Fibroblast of gingiva (primary cell): ENCODE measurements at places on chromosomes 7 and 10.
A peak's percentile ranks its signal among the peaks of the same experiment; 100 is the strongest.

- no peak for DNase-seq
These were observed 38.9 kb upstream of the CTBP2 start for GRCh38 chr10:125199270-125199669.

GRCh38 chr10:80518807-80519360 is 18.8 kb upstream of the SH2D4B start:
- DNase-seq, result no peak

- DNase-seq, result peak; percentile 30
These were observed 128.7 kb downstream of the SAMD9 start for GRCh38 chr7:92988941-92989545.

DNA sequence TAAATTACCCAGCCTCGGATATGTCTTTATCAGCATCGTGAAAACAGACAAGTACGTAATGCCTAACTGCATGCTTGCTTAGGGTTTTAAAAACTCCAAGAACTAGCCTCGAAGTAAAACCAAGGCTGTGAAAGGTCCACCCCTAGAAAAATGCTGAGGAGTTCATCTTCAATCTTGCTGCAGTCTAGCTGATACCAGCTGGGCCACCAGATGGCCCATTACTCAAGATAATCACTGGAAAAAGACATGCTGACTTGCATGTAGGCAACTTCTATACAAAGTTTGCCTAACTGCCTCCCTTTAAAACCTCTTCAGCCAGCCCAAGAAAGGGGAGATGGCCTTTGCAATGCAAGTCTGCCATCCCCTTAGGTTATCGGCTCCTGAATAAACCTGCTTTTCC is 614.1 kb downstream of the GALNT17 start:
- no peak for DNase-seq

DNA sequence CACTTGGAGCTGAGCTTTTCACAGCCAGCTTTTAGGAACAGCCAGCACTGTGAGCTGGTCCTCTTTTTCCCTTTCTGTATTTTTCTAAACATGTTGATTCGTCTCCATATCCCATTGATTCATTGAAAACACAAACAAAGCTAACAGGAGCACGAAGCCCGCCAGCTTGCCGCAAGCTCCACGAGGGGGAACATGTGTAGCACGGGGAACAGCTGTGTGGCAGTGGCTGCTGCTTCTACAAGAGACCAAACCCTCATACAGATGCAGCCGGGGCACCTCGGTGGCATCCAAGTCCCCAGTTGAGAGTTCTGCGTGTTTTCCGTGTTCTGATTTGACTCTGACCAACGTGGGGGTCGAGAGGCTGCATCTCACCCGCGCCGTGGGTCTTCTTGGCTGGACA is 80.8 kb upstream of the SH2B2 start:
- no peak for DNase-seq

DNA sequence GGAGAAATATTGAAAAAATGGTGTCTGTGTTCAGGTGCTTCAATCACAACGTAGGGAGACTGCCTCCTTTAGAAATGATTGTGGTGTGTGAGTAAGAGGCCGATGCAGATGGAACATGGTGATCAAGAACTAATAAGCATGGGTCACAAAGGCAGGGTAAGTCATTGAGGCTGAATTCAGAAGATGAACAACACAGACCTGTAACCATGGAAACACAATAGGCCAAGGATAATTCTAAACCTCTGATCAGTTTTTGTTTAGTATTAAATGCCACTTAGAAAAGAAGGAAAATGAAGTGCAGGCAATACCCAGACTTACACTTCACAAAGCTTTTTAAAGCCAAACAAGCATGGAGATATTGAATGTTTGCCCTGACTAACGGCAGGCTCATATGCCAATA is 32.8 kb upstream of the TAS2R16 start:
- no peak for DNase-seq

DNA sequence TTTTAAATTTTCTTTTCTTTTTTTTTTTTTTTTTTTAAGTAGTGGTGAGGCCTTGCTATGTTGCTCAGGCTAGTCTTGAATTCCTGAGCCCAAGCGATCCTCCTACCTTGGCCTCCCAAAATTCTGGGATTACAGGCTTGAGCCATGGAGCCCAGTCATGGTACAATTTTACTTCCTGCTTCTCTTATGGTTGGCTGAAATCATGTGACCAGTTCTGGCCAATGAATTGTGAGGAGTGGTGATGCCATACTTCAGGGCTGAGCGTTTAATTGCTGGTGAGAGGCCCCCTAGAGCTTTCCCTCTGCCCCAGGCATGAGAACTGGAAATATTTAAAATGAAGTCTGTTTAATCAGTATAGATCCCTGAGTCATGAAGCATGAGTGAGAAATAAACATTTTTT is 22.2 kb upstream of the BAIAP2L1 start:
- no peak for DNase-seq

DNA sequence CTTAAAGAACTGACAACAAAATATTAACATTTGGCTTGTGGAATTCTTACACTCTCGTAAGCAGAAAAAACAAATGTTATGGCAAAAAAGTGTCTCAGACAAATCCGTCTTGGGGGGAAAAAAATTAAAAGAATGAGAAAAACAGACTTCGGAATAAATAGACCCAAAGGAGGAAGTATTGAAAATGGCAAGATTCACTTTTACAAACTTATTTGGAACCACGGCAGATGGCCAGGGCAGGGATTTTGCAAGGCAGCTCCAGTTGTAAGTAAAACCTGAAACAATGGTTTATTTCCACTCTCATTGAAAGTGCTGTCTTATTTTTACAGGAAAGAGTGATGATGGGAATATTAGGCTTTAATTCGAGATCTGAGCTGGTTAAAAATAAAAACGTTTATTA is 1.5 kb upstream of the ZNF438 start:
- DNase-seq, result peak; percentile 40

GRCh38 chr10:127195571-127196281 is 665 bp downstream of the INSYN2A start:
- peak; percentile 9 for DNase-seq

GRCh38 chr7:1843921-1844335 is 173.9 kb downstream of the ELFN1 start:
- DNase-seq, result no peak

GRCh38 chr7:102933763-102934162 is 21.0 kb downstream of the LRRC17 start:
- peak; percentile 97 for DNase-seq

- DNase-seq, result peak; percentile 52
These were observed 65.9 kb downstream of the DGKB start for GRCh38 chr7:14836571-14837189.

DNA sequence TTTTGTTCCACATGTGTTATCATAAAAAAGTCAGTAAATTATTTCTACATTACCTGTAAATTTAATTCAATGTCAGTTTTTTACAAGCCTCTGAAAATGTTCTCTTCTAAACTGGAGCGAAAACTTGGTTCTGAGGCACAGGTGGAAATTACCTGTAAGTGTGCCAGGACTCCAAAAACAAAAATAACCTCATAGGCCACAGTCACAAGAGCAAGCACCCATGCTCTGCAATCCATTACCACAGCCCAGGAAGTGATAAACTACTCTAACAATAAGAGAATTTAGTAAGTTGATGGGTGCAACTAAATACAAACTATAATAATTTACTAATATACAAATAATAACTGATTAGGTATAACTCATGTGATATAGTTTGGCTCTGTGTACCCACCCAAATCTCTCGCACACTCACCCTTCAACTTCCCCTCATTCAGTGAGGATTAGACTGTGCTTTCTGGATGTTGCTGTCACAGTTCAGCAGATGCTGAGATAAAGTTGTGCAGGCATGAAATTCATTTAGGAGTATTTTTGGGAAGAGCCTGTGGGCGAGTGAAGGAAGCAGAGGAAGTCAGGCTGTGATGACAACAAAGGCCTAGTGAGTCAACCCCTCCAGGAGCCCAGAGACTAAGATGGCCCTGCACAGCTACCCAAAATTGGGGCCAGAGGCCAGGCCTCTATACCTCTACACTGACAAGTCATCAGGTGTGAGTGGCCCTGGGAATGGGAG is 16.3 kb upstream of the GIMAP6 start:
- no peak for DNase-seq

DNA sequence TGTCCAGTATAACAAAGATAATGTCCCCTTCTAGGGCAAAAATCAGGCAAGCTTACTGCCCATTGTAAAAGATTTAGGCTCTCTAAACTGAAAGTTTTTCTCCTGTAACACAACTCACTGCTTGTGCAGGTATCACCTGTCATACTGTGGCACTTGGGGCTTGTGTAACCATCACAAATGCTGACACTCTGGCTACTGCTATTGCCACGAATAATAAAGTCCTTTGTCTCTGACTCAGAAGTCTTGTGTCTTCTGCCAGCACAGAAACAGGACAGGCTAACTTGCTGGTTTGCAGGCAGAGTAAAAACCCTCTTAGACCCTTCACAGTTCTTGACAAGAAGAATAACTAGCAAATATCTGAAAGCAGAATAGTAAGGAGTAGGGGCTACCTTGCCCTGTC is 273.9 kb downstream of the RPS24 start:
- DNase-seq, result no peak

DNA sequence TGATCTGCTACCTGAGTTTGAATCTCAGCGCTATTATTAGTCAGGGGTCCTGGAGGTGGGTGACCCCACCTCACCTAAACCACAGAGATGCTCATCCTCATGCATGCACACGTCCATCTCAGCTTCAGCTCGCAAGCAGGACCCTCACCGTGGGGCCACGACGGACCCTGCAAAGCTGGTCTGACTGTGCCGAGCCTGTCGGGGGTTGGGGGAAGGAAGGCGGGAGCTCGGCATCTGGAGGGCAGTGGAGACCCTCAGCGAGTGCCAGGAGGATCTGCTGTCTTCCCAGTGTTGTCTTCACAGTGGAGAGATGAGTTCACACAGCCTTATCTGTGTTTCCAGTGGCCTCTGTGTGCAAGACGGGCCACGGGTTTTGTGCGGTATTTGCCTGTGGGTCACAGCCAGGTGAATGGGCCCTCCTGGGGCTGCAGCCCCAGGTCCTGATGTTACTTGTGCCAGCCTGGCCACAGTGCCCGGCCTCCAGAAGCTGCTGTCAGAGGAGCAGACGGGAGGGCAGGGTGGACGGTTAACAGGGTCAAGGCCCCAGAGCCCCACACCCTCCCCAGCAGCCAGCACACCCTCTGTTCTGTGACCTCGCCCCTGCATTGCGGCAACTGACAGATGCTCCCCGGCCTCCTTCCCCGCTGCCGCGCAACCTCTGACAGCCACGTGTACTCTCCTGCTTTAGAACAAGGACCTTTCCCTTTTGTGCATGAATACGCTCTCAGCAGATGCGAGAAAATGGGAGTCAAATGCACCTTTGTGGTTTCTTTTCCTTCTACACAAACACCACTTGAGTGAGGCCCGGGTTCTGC is 528.8 kb downstream of the DNAJB6 start:
- DNase-seq, result no peak

GRCh38 chr7:135151533-135151932 is 3.7 kb downstream of the TMEM140 start:
- DNase-seq, result no peak

- DNase-seq, result no peak
These were observed 202.7 kb downstream of the PARD3 start for GRCh38 chr10:34612446-34612845.

GRCh38 chr10:129192344-129193128 is 274.5 kb upstream of the MGMT start:
- DNase-seq, result peak; percentile 42

- peak; percentile 55 for DNase-seq
These were observed 151.4 kb upstream of the PPP1R3A start for GRCh38 chr7:114070246-114070645.

- no peak for DNase-seq
These were observed 282.9 kb downstream of the ADARB2 start for GRCh38 chr10:1454428-1454827.

- no peak for DNase-seq
These were observed 573.4 kb upstream of the IGFBP3 start for GRCh38 chr7:46494441-46494840.

DNA sequence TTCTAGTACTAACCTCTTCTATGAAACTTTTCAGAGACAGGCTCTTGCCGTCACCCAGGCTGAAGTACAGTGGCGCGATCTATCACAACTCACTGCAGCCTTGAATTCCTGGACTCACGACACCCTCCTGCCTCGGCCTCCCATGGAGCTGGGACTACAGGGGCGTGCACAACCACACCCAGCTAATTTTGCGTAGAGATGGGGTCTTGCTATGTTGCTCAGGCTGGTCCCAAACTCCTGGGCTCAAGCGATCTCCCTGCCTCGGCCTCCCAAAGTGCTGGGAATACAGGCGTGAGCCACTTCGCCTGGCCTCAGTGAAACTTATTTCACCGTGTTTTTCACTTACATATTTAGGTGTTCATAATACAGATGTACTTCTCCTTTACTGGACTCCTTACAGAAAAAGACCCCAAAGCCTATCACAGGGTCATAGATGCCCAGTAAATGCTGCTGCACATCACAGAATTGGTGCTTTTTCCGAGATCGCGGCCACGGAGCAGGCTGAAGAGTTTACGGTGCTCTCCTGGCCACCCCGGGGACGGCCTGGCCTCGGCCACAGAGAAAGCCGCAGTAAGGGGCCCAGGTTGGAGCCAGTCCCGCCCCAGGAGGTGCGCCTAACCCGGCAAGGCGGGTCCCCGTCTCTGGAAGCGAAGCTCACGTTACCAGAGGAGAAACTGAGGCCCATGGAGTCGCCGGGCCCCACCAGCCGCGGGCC is 595 bp downstream of the TBL2 start:
- DNase-seq, result peak; percentile 19

GRCh38 chr7:97126483-97127171 is 9.1 kb downstream of the SDHAF3 start:
- no peak for DNase-seq

GRCh38 chr10:103616705-103617601 is 123.4 kb downstream of the NEURL1 start:
- peak; percentile 98 for DNase-seq

DNA sequence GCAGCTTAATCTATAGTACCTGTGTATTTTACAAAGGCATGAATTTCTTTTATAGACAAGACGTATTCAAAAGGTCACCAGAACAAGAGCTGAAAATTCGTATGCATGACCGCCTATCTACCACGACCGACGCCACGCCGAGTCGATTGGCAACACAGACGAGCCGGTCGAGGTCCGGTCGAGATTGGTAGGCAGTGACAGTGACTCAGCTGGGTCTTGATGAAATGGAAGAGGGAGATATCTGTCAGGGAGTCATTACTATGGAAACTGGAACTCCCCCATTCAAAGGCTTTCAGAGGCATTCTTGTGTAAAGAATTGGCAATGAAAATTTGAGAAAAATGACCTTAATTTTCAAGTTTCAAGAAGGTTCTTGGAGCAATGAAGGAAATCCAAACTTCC is 2.1 kb downstream of the ATP5MK start:
- no peak for DNase-seq
